ENCODE measurements at places on chromosomes 16 and 17.

DNA sequence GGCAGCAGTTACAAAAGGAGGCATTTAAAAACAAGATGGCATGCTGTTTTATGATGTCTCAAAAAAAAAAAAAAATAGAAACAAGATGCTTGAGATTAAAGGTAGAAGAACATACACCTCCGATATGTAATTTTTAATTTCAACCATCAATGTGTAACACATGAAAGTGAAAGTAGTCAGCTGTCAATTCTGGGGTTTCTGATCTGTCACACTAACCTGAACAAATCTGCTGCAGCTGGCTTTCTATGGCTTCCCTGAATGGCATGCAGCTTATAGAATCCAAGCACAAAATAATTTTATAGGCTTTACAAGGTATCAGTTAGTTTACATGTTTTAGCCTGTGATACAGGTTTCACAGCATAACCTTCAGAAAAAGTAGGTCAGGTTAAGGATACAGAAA, 13.5 kb downstream of the GLYR1 start:
- no peak for DNase-seq

DNA sequence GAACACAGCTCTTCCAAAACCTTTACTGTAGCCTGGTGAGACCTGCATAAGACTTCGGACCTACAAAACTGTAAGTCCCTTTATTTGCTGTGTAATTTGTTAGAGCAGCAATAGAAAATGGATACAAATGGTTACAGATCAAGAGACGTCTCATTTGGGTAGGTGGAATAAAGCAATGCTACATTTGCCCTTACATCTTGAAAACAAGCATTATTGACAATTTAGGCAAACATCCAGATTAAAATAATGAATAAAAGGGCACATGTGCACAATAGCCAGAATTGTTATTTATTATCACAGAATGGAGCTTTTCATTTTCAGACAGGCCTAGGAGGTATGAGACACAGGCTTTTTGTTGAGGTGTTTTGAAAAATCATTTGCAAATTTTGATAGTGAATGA, 222.2 kb upstream of the CPHXL start:
- no peak for DNase-seq

GRCh38 chr17:43309505-43310332, 75.9 kb upstream of the RNU2-1 start:
- DNase-seq = no peak

GRCh38 chr16:51237861-51238378, 86.8 kb upstream of the SALL1 start:
- no peak for DNase-seq

- no peak for DNase-seq
Measured at GRCh38 chr17:17782523-17783115, 54.2 kb downstream of the SREBF1 start.

DNA sequence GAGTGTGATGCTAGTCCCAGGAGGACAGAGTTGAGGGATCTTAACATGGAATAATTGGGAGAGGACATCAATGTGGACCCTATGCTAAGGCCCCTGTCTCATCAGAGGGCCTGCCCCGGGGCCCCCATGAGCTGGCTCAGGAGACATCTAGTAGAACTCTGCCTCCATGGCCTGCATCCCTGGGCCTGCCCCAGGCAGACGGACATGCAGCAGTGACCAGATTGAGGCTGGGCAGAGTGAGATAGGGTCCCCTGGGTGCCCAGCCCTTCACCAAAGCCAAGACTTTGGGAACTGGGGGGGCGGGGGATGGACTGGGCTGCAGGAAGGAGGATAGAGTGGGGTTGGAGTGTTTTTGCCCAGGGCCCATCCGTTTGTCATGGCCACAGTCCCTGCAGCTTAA, 115.2 kb downstream of the CCDC182 start:
- no peak for DNase-seq

DNA sequence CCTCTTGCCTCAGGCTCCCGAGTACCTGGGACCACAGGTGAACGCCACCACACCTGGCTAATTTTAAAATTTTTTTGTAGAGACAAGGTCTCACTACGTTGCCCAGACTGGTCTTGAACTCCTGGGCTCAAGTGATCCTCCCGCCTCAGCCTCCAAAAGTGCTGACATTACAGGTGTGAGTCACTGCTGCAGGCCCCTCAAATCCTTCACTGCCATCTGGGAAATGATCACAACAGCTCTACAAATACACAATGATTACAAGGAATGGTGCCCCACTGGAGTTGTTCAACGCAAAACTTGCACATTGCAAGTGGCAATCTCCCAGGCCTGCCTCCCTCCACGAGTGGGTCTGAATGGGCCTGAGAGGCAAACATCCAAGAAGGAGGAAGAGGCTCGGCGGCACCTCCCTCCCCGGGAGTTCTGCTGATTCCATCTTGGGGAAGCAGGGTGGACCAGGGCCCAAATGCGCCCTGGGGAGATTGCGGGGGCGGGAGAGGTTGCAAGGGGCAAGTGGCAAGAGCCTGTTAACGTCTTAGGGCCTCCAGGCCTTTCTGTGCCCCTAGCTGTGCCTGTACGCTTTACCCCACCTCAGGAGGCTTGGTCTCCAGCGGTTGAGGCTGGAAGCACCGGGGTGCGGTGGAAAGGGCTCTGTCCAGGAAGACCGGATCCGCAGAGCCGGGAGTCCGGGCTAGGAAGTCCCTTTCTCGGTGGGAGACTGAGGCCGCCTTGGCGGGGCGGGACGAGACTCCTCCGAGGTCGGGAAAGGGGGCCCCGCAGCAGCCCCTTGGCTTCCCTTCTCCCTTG, 656 bp upstream of the IGFBP4 start:
- peak; percentile 28 for DNase-seq

GRCh38 chr16:85582229-85582991, 30.7 kb upstream of the GSE1 start:
- DNase-seq = no peak

GRCh38 chr17:28081467-28081866, 39.0 kb downstream of the NLK start:
- no peak for DNase-seq

- no peak for DNase-seq
Measured at GRCh38 chr16:48284772-48285409, 37.6 kb upstream of the ABCC11 start.

DNA sequence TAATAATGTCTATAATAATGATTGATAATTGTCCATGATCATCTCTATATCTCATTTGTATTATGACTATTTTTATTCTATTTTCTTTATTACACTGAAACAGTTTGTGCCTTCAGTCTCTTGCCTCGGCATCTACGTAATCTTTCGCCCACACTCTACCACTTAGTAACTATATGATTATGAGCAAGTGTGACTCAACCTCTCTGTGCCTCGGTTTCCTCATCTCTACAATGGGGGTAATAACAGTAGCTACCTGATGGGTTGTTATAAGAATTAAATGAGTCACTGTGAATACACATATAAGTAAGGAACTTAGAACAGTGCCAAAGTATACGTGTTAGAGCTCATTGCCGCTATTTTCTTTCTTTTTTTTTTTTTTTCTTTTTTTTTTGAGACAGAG, 3.7 kb upstream of the SLC16A11 start:
- no peak for DNase-seq

GRCh38 chr17:76360461-76360860, 6.7 kb upstream of the PRPSAP1 start:
- no peak for DNase-seq
